ENCODE measurements at places on chromosomes 16 and 17. TPM values are rescaled to one million over a fixed set of nuclear protein-coding genes. Genes with fewer than 3 reads are reported as not detected.

Gene DNAH17
- 0.02 TPM for polyA plus RNA-seq

Gene KRT35
- not detected for polyA plus RNA-seq

Gene C16orf95
- polyA plus RNA-seq: 3.1 TPM

Gene FBXW10
- 0.11 TPM for polyA plus RNA-seq
